ENCODE measurements at places on chromosomes 12 and 14.

DNA sequence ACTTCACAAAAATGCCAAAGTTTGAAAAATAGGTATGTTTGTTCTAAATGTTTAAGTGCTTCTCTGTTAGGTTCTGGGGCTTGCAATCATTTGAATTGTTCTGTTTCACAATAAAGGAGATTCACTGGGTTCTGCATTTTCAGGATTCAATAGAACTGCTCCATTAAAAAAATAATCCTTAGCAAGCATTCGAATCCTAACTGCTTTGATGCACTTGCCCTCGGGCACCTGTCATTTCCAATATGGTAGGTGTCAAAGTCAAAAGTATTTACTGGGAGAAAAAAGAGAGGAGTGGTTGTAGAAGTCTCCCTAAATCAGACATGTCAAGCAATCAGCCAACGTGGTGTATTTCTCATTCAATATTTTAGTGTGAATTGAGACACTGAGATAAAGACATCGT is 5.5 kb downstream of the APOLD1 start:
- no peak for DNase-seq

DNA sequence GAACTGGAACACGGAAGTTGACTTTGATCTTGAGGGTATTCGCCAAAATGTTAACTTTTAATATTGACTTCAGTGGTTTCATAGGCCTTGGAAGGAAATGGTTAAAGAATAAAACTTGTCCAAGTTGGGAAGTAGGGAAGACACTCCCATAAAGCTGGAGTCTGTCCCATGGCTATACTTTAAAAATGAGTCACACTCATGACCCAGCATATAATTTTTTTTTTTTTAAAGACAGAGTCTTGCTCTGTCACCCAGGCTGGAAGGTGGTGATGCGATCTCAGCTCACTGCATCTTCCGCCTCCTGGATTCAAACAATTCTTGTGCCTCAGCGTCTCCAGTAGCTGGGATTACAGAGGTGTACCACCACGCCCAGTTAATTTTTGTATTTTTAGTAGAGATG is 19.6 kb downstream of the TMPRSS12 start:
- DNase-seq: no peak

DNA sequence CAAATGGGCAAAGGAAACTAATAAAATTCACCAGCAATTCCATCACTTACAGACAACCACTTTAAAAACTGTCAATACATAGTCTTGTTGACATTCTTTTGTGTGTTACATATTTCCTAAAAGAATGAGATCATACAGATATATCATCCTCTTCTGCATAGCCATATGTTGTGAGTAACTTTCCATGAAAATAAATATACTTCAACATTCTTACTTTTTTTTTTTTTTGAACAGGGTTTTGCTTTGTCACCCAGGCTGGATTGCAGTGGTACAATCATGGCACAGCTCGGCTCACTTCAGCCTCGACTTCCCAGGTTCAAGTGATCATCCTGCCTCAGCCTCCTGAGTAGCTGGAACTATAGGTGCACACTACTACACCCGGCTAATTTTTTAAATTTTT is 20.9 kb downstream of the ZC2HC1C start:
- no peak for DNase-seq

GRCh38 chr12:104190641-104191176 is 24.9 kb upstream of the TXNRD1 start:
- DNase-seq: no peak

Data from femur (tissue), 1 donor.